Esophagus muscularis mucosa (tissue), 4 donors: ENCODE measurements at places on chromosomes 16 and 17. TPM values are rescaled to one million over a fixed set of nuclear protein-coding genes. Genes with fewer than 3 reads are reported as not detected.

GRCh38 chr16:11098601-11099390 lies 154.4 kb downstream of the CLEC16A start:
- peaks cover 4% of the 10 kb centered on the region for H3K36me3 ChIP-seq
- H3K4me1 ChIP-seq = peaks cover 55% of the 10 kb centered on the region
- H3K4me3 ChIP-seq = no peak overlapping the region
- DNase-seq = no peak
- no peak overlapping the region for H3K27ac ChIP-seq

PRRT2 gene
- total RNA-seq = 3.6 TPM

- no peaks in the 10 kb centered on the region for H3K36me3 ChIP-seq
- H3K27me3 ChIP-seq = no peaks in the 10 kb centered on the region
- no peak for DNase-seq
- H3K27ac ChIP-seq = no peak overlapping the region
- no peak overlapping the region for H3K4me3 ChIP-seq
These were observed 317.0 kb downstream of the MAF start for GRCh38 chr16:79283578-79283977.

GRCh38 chr17:56593086-56593645 lies 333 bp upstream of the NOG start:
- peaks cover 62% of the 10 kb centered on the region for H3K4me1 ChIP-seq
- H3K27me3 ChIP-seq = peaks cover 28% of the 10 kb centered on the region
- no peak for DNase-seq
- peak overlapping the region; percentile 67 for H3K4me3 ChIP-seq

GRCh38 chr17:79671085-79671694 lies 59.6 kb upstream of the ENPP7 start:
- peaks cover 54% of the 10 kb centered on the region for H3K27me3 ChIP-seq
- peaks cover 11% of the 10 kb centered on the region for H3K4me1 ChIP-seq
- H3K27ac ChIP-seq = no peak overlapping the region
- DNase-seq = no peak
- no peaks in the 10 kb centered on the region for H3K36me3 ChIP-seq

GRAPL gene
- 1.7 TPM for total RNA-seq

WFIKKN1 gene
- 0.45 TPM for total RNA-seq
